KBM-7 (cell line): ENCODE measurements at places on chromosomes 12 and 14.
A peak's percentile ranks its signal among the peaks of the same experiment; 100 is the strongest.

DNA sequence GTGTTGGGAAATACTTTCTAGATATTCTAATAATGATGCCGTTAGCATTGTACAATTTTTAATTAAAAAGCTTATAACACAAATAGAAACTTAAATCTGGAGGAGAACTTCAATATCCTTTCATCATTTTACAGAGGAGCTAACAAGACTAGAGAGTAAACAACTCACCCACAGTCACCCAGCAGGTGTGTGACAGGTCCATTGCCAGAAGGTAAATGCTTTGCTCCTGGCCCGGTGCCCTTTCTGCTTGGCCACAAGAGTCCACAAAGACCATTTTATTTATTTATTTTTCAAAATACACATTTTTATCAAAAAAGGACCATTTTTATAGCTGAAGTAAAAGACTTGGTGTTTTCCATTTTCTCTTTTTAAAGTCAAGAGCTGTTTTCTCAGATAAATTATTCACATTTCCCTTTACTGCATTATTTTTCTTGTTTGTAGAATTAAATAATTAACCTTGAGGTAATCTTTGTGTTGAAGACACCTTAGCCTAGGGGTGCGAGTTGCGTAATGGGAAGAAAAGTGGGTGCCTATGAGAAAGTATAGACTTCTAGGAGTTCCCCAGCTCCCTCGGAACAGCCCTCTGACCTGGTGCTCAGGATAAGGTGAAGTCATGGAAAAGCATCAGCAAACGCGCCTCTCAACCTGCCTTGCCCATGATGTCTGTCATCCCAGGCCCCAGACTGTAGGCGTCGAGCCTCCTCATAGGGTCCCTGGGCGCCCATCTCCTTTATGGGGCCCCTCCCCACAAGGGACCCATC lies 26.3 kb upstream of the AMIGO2 start:
- no peak for DNase-seq

- DNase-seq: peak; percentile 4
Measured at GRCh38 chr14:28142400-28143015, 624.1 kb upstream of the FOXG1 start.

DNA sequence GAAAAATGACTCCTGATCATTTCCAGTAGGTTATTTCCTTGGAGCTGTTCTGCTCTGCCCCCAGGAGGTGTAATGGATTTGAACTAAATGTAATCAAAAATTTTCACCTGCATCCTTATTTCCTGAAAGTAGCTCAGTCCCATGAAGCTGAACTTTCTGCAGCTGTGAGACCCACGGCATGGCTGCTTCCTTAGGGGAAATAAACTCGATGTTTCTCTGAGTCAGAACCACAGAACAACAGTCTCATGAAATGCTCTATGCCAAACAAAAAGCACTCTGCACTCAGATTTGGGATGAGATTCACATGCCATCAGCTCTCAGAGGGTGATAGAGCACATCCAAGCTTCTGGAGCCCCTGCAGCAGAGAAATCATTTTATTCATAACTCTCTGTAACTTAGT lies 224.1 kb upstream of the PLEKHG7 start:
- DNase-seq: no peak

DNA sequence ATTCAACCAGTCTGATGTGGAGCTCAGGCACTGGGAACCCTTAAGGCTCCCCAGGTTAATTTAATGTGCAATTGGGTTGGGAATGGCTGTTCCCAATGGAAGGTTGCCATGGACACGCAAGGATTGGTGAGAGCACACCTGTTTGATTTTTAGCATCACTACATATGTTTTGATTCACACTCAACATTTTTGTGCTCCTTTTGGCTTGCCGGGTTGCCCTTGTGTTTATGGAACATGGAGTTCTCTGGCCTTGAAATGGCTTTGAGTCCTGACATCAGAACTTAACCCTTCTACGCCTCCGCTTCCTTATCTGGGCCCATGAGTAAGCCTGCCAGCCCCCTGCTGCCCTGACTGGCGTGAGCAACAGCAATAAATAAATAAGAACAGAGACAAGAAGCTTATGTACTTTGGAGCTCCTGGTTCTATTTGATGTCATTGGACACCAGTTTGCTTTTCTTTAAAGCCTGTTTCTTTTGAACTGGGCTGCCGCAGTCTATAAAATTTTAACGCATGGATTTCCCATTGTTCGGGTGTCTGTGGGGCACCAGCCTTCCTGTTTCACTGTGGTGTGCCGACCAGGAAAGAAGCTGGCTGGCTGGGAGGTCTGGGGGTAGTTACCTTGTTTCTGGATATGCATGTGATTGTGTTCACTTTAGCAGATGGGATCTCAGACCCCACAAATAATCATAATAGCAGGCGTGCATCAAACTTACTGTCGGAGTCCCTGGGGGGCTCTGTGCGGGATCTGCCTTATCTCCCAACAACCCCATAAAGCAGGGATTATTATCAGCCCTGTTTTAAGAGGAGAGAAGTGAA lies 27.8 kb downstream of the TBX3 start:
- DNase-seq: no peak

DNA sequence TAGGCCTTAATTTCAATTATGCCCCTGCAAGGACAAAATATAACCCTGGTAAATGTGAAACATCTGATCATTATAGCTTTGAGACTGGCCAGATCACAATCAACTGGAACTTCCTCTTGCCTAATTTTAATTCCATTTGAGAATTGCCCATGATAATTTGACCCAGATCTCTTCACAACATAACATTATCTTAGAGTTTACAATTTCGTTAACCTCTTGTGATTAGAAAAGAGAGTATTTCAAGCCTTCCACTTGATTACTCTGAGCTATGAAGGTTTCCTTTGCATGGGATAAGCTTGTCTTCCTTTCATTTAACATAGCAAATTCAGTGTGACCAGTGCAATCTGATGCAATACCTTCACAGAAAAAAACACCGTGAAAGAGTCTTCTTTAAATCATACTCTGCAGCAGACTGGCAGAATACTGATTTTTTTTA lies 143.6 kb downstream of the DUSP6 start:
- peak; percentile 41 for DNase-seq

DNA sequence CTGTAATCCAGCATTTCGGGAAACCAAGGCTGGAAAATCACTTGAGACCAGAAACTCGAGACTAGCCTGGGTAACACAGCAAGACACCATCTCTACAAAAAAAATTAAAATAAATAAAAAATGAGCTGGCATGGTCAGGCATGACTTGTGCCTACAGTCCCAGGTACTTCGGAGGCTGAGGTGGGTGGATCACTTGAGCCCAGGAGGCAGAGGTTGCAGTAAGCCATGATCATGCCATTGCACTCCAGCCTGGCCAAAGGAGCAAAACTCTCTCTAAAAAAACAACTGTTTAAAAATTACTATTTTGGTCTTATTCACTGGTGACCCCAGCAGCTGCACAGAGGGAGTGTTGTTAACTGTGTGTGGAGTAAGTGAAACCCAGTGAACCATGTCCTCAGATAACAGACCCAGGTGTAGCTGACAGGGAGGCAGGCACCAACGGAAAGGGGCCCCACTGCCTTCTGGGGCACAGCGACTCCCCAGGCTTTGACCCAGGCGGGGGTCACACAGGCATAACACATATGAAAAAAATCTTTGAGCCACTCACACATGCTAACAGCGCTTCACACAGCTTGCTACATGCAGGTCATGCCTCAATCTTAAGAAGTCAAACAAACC lies 12.1 kb downstream of the DDX54 start:
- DNase-seq: no peak

DNA sequence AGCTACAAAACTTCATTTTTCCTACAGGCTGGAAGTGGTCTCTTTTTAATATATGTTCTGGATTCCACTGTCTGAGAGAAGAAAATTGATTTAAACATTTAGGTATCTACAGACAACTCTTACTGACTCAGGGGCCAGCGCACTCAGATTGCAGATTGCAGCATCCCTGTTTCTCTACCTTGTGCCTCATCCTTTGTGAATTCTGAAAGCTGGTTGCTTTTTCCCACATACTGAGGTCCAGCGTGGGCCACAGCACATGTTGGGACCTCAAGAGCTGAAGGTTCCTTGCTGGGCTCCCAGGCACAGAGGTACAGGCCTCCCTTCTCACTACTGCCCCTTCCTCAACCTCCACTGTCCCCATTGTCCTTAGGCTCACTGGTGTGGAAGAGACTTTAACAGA lies 101.7 kb upstream of the CCDC175 start:
- no peak for DNase-seq

GRCh38 chr14:102095871-102096568 lies 9.2 kb upstream of the HSP90AA1 start:
- DNase-seq: no peak

GRCh38 chr14:21352587-21352986 lies 31.2 kb downstream of the SUPT16H start:
- DNase-seq: peak; percentile 88

GRCh38 chr14:20438664-20439063 lies 2.7 kb upstream of the KLHL33 start:
- DNase-seq: no peak

DNA sequence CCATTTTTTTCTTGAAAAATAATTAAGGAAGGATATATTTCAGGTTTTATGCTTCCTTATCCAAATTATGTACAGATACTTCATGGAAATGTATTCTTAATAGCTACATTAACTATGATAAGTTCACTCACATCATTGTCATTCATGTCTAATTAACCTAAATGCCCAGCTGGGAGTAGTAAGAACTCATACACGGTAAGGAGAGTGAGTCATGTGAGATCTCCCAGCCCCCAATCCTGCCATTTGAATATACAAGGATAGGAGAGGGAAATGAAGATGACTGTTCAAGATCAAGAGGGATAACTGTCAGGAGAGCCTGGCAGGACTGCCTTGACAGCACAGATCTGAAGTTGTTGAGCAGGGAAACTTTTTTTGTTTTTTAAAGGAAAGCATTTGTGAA lies 343.4 kb upstream of the USP15 start:
- no peak for DNase-seq

GRCh38 chr12:2454601-2455177 lies 340.1 kb upstream of the FKBP4 start:
- no peak for DNase-seq

- no peak for DNase-seq
Measured at GRCh38 chr12:131455581-131456110, 255.2 kb upstream of the SFSWAP start.

DNA sequence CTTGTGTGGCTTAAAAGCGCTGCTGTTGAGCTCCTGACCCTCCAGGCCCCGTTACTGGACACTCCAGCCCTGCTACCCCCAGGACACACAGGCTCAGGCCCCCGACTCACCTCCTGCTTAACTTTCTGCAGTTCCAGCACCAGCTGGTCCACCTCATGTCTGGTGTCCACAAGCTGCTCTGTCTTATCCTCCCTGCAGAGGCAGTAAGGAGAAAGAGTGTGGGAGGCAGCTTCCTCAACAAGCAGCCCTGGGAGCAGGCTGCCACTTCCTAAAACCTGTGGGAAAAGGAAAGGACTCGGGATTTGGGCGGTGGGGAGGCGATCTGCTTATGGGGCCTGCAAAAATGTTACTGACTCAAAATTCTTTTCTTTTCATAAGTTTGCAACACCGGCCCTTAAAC lies 79.2 kb downstream of the CCDC88C start:
- no peak for DNase-seq

DNA sequence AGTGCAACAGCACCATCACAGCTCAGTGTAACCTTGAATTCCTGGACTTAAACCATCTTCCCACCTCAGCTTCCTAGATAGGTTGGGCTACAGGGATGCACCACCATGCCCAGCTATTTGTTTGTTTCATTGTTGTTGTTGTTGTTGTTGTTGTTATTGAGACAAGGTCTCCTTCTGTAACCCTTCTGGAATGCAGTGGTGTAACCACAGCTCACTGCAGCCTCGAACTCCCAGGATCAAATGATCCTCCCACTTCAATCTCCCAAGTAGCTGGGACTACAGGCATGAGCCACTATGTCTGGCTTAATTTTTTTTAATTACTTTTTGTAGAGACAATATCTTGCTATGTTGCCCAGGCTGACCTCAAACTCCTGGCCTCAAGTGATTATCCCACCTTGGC lies 1.2 kb upstream of the NEMP1 start:
- DNase-seq: no peak

DNA sequence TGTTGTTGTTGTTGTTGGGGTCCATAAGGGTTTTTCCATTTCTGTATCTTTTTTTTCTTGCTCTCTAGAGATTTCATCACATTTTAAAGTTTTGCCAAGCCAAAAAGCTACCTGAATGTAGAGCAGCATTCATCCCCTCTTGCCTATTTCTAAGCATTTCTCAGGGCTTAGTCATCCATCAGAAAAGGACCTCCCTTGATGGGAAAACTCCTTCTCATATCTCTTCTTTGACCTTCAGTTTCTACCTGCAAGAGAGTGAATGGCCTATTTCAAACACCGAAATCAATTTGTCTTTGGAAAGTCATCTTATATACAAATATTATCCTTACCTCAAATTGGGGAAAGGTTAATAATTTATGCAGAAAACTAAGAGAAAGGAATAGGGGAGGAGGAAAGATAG lies 4.5 kb downstream of the MYBPC1 start:
- DNase-seq: no peak

DNA sequence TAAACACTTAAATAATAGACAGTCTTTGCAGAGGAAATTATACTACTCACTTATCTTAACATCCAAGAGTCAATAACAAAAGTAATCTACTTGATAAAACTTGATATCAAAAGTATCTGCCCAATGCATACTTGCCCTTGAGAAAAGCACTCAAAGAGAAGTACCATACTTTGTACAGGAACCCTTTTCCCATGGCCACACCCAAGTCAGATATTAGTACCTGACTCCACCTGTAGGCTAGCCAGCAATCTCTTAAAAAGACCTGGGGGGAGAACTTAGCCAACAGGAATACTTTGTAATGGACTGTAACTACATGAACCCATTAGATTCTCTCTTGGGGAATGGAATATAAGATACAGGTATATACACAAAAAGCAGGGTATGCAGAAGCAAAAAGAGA lies 99.6 kb upstream of the HECTD1 start:
- DNase-seq: no peak

DNA sequence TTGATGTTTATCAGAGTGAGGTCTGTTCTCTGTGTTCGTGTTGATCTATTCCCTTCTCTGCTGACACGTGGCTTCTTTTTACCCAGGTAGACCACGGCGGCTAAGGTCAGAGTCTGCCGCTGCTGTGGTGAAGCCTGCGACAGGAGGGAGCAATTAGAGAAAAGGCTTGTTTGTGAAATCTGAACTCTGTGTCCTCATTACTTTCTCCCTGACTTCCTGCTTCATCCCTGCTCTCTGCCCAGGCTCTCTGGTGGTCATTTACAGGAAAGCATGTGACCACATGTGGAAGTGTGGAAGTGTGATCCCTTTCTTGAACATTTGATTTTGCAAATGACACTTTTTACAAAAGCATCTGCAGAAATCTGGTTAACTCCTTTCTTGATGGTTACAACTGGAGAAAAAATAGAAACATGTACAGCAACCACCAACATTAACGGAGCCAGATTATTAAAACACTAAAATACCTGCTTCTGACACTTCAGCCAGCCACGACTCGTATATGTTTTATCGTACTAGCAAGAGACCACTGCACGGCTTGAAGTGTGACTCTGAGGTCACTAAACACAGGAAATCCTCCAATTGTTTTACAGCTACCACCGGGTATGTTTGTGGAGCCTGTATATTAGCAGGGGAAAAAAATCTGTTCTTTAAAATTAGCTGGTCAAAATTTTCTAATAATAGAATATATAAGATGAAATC lies 388.6 kb upstream of the TMPO start:
- DNase-seq: no peak

GRCh38 chr12:30420561-30420960 lies 275.1 kb downstream of the IPO8 start:
- DNase-seq: no peak
